ENCODE measurements at places on chromosomes 7 and 10. TPM values are rescaled to one million over a fixed set of nuclear protein-coding genes. Genes with fewer than 3 reads are reported as not detected.

The RGR gene
- total RNA-seq, result not detected

The TWIST1 gene
- total RNA-seq, result 30.5 TPM

The SLC26A5 gene
- total RNA-seq, result not detected

The CAMK2B gene
- total RNA-seq, result 0.63 TPM

The OR9A2 gene
- total RNA-seq, result not detected

The FAM221A gene
- 1.5 TPM for total RNA-seq

The NEUROD6 gene
- not detected for total RNA-seq

The LIPN gene
- total RNA-seq, result not detected

The LRRTM3 gene
- total RNA-seq, result not detected

The GRID2IP gene
- total RNA-seq, result not detected

The HSPA12A gene
- 25.8 TPM for total RNA-seq

The WNT2 gene
- total RNA-seq, result 0.20 TPM

The PON3 gene
- 0.13 TPM for total RNA-seq

The SPDYE6 gene
- total RNA-seq, result not detected

The BLNK gene
- total RNA-seq, result not detected

The UNC5B gene
- total RNA-seq, result 38.6 TPM

The CPA2 gene
- total RNA-seq, result not detected

The AGBL3 gene
- total RNA-seq, result 0.66 TPM

The FXYD4 gene
- not detected for total RNA-seq

The GDF2 gene
- total RNA-seq, result not detected

The HOXA1 gene
- total RNA-seq, result 0.52 TPM

The C10orf53 gene
- not detected for total RNA-seq

The SLF2 gene
- total RNA-seq, result 24.4 TPM

The TMEM236 gene
- total RNA-seq, result 0.07 TPM

The ACSM6 gene
- total RNA-seq, result not detected

The NRAP gene
- total RNA-seq, result under 0.01 TPM

The SEPTIN7 gene
- 213 TPM for total RNA-seq

The OR2A1 gene
- 0.07 TPM for total RNA-seq

Data from smooth muscle cell of the pulmonary artery (primary cell).